NCI-H1436 (cell line): ENCODE measurements at places on chromosomes 4 and X.

GRCh38 chr4:2402048-2402842 is 16.2 kb downstream of the ZFYVE28 start:
- DNase-seq, result no peak

DNA sequence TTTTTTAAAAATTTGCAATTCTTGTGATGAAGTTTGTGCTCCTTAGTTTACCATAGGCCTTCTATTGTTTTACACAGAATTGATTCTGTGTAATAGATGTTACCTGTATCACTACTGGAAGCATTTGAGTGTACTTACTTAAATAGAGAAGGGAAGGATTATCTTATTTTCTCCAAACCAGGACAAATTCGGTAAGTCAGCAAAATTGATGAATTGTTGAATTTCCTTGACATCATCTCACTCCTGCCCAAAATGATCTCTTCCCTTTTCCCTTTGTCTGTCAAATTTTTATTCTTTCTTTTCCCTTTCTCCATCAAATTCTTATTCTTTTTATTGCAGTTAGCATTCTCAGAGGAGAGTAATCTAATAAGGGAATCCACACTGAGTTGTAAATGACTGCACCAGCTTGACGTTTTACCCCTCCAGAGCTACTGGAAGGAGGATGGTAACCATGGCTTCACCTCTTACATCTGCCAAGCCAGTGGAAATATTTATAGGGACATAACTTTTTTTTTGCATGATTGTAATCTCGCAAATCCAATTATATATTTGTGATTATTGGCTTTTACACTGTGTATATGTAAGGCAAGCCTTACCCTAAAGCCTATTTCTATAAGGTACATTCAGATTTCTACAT is 42.6 kb upstream of the HAND2 start:
- DNase-seq, result no peak

DNA sequence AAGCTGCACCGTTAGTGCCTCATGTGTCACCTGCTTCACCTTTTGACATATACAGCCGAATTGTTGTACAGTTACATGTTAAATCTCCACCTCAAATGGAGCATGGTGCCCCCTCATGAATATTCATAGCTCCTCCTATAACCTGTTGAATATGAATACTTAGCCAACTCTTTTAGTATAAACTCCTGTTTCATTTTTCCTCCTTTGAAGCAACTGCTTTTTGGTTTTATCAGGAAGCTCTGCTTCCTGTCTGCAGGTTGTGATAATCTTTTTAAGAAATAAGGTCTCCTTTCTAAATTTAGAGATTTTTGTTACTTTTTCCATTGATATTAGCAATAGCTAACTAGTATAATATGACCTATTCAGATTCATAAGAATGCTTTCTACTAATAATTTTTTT is 1429.2 kb upstream of the AGA start:
- DNase-seq, result no peak

DNA sequence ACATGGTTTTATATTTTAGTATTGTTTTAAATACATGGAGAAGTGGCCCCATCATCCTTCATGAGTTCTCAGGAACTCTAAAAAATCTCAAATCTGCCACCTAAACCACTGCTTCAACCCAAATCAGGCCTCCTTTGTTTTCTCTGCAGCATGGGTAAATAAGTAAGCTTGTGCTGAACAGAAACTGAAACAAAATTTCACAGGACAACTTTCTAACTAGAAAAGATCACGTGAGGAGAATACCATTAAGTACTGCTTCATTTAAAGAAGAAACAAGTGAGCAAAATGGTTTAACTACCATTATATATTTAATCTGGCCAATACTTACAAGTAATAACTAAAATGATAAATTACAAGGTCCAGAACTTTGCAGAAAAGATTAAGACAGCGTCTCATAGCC is 2.5 kb downstream of the ARAP2 start:
- DNase-seq, result no peak

DNA sequence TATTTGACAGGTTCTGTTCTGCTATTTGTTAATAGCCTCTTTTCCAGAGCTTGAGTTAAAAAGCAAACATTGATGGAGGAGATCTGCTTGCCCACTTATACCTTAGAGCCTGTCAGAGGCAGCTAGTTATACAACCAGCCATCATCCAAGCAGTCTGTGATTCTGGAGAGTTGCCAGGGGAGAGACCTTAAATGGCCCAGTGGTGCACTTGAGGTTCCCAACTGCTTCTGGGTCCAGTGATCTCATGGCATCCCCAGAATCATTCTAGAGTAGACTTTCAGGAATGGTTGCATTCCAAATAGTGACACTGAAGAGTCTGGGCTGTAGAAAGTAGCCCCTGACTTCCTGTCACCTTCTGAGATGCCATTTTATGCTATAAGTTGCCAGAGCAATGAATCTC is 160.7 kb downstream of the FHIP1A start:
- peak; percentile 84 for DNase-seq

DNA sequence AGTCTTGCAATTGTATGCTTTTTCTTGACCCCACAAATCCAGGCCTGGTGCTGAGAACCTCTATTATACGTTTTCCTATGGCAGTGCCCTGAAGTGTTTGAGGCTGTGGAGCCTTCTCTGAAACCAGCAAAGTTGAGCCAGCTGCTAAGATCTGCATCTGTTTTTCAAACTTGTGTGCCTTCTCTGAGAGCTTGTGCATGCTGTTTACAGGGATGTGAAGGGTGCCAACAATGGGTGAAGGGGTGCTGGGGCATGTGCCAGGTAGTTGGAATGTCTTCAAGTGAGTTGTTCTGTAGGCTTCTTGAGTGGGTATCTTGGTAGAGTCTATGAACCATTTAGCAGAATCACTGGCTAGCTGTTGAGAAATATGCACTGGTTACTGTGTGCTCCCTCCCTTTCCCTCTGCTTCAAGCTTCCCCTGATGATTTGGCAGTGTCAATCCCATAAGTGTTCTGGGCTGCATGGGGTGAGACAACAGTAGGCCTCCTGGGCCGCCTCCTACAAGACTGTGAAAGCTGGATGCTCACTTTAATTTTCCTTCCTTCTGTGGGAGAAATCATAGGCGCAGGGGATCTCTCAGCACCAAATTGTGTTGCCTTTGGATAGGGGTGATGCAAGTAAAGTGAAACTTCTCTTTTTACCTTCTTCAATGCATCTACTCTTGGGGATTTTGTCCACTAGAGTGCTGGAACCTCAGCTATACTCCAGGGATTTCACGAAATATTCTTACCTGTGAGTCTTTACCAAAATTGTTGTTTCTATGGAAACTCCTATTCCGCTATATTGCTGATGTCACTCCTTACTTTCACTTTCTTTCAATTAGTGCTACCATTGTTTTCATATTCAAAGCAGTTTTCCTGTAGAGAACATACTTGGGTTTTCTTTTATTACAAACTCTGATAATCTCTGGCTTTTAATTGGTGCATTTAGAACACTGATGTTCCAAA is 30.0 kb downstream of the ITM2A start:
- no peak for DNase-seq

DNA sequence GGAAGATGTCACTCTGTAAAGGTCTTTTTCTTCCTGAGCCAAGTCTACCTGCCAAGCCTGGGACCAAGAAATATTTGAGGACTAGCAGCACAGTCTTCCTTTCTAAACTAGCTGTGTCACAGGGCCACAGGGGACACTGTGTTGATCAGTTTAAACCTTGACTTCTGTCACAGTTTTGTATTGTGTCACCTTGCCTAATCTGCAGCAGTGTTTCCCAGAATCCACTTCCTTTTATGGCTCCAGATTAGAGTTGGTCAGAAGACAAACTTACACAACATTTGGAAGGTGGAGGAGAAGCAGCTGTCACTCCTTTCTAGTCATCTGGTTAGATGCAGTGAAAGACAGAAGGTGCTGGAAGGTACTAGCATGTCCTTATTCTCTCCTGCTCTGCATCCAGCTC is 143.1 kb upstream of the BCOR start:
- no peak for DNase-seq

GRCh38 chr4:145271194-145271593 is 90.8 kb upstream of the OTUD4 start:
- DNase-seq, result no peak

GRCh38 chrX:47358387-47359065 is 11.9 kb upstream of the ZNF157 start:
- DNase-seq, result no peak

DNA sequence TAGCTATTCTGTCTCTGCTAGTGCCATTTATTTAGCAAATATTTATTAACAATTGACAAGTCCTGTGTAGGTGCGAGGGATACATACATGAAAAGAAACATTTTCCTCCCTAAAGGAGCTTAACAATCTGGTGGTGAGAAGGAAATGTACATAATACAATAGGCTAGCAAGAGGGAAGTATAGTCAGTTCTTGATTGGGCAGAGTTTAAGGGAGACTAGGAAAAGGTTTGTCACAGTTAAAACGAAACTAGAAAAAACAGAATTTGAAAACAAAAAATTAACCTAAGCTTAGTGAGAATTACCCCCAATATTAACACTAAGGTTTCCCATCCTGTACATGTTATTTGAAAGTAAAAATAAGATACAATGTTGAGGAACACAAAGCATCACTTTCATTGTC is 8.6 kb upstream of the MAML3 start:
- DNase-seq, result no peak
